ENCODE measurements at places on chromosomes 6 and 20.

GRCh38 chr20:39789411-39789810 is 827.3 kb downstream of the DHX35 start:
- no peak for DNase-seq

DNA sequence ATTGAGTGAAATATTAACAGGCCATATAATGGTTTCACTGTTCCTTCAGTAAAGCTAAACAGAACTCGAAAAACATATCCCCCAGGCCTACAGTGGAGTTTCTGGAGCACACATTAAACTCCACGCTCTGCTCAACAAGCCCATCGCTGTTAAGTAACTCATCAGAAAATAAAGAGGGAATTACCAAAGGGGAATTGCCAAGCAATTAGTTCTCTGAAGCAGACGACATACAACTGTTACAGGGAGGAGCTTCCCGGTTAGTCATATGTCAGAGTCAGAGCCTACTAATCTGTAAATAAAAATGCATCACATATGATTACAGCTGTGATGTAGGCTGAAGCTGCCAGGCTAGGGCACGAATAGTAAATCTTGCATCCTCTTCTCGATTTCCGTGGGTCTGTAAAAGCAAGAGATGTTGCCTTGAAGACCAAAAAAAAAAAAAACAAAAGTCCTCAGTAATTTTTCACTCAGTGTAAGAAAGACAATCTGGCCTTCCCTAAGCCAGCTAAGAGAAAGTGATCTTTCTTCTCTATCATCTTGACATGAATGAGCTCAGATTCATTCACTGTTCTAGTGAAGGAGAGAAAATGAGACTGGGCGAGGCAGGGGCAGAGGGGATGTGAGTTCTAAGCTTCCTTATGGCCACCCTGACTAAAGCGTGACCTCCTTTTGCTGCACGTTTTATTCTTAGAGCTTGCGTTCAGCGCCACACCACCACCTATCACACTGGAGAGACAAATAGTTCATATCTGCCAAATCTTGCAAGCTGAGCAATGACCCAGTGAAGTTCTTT is 13.8 kb downstream of the ATXN1 start:
- no peak for DNase-seq

DNA sequence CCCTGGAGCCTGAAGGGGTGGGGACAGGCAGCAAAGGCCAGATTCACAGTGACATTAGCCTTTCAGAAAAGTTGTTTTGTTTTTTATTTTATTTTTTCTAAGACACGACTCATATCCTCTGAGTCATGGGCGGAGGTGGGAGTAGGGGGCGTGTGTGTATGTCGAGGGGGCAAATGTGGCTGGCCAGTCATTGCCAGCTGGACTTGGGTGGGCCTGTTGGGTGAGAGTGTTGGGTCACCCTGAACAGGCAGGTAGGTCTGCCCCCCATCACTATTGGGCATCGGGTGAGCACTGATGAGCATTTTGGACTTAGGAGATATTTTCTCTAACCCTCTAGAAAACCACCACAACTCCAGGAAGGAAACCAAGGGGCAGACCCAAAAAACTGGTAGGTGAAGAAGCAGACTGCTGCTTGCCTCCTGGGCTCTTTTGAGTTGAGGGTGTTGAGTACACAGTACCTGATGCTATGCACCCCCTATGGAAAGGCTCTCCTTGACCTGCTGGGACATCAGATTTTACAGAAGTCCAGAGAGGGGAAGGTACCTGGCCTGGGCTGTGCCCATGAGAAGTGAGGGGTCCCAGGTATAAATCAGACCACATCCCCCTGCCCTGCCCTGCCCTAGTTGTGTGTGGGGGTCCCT is 5.6 kb downstream of the SMIM29 start:
- DNase-seq, result no peak

- no peak for DNase-seq
Measured at GRCh38 chr6:14887986-14888574, 357.8 kb upstream of the JARID2 start.

DNA sequence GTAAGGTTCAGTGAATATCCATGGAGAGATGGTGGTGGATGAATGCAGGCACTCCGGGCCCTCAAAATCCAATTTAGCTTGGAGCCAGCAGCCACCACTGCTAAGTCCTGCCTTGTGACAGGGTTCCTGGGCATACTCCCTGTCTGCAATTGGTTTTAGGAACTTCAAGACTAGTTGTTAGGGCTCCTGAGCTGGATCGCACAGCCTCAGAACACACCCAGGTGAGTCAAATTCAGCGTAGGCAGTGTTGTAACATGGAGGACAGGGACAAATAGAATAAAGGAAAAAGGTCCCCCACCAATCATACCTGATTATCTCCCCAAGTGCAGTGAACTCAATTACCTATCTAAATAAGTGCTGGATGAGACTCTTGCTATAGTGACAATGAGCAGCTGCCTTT is 74.6 kb downstream of the PERP start:
- DNase-seq, result no peak
